ENCODE measurements at places on chromosomes 2 and 18.
A peak's percentile ranks its signal among the peaks of the same experiment; 100 is the strongest.

DNA sequence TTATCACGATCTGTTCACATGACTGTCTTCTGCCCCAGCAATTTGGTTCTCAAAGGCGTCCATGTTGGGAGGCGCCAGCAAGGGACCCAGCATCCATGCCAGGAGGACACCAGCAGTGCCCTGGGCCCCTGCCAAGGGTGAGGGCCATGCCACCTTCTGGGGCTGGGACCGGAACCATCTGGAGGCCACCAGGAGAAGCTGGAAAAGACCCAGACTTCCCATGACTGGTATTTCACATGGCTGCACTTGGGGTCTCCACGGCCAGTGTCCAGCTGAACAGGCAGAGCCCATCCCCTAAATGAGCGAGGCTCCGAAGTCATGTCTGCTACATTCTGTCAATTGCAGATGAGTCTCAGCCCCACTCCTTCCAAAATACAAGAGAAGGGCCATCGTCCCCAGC is 306.8 kb upstream of the HS6ST1 start:
- DNase-seq = no peak

DNA sequence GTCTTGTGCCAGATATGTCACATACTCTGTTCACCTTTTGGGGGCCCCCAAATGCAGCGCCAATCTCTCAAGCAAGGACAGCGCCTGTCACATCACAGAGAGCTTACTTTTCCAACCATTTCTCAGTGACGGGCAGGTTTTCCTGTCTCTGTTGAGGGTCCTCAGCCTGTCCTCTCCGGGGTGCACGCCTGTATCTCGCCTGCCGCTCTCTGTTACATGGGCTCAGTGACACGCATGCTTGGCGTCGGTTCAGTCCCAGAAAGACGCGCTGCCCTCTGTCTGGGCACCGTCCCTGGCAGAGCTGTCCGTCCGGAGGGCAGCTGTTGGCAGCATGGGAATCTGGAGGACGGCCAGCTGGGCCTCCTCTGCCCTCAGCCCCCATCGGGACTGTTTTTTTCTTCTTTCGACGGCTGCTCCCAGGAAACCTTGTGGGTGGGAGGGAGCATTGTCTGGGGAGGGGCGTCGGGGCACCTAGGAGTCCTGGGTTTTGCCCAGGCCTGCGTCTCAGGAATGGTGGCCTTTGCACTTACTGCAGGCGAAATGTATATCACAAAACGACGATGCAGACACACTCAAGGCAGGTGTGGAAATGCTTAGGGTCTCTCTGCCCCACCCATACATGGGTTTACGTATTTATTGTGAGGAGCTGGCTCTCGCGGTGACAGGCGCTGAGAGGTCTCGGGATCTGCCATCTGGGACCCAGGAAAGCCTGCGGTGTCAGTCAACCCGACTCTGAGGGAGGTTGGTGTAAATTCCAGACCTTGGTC is 30.9 kb downstream of the RTP5 start:
- DNase-seq = no peak

GRCh38 chr18:76456823-76457222 is 38.2 kb downstream of the ZNF516 start:
- DNase-seq = no peak

DNA sequence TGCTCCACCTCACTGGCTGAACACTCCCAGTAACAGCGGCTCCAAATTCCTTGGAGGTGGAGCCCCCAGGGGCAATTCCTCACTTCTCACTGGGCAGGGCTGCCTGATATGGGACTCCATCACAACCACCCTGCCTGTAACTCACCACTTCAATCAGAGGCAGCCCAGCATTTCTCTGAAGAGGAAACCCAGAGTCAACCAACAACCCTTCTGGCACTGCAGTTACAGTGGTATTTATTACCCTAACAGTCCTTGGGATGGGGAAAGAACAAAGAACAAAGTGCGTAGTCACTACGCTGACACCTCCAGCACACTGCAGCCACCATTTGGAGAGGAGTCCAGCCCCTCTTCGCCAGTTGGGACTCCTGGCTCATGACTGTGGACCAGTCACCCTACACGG is 85.7 kb upstream of the GALNT13 start:
- DNase-seq = no peak

- DNase-seq = no peak
Measured at GRCh38 chr18:67094123-67094522, 422.4 kb downstream of the DSEL start.

- DNase-seq = no peak
Measured at GRCh38 chr2:227366769-227367426, 12.2 kb downstream of the TM4SF20 start.

DNA sequence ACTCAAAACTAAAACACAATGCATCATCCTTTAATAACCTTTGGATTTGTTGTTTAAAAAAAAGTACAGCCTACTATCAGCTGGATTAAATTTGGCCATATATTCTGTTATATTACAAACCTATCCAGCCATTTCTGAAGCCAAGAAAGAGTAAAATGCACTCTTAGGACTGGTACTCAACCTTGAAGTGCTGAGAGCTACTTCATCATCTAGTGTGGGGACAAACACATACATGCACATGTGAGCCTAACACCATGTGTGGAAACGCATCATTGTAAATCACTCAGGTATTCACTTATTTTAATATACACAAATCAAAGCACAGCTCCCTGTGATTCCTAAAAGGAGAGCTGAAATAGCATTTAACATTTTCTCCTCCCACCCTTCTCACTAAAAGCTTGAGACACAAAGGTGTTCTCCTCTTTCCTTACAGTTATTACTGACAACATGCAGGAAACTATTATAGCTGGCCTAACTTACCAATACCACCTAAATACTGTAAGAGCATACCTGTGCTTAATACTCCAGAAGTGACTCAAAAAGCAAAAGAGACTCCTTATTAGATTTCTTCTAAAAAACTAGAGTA is 7.5 kb downstream of the BAZ2B start:
- no peak for DNase-seq

DNA sequence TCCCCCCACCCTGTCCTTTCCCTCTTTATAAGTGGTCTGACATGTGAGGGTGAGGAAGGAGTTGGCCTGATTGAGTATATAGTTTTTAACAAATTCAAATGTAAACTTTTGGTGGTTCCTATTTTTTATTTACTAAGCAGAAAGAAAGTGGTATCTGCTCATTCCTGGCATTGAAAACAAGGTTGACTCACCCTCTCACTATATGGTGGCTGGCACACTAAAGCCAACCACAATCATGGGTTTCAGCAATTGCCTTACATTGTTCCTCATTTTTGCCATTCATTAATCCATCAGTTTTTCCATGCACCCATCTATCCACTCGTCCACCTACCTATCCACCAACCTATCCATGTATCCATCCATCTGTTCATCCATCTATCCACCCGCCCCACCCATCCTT is 75.4 kb upstream of the IGFBP5 start:
- no peak for DNase-seq

GRCh38 chr18:24500766-24501165 is 40.3 kb downstream of the HRH4 start:
- no peak for DNase-seq

DNA sequence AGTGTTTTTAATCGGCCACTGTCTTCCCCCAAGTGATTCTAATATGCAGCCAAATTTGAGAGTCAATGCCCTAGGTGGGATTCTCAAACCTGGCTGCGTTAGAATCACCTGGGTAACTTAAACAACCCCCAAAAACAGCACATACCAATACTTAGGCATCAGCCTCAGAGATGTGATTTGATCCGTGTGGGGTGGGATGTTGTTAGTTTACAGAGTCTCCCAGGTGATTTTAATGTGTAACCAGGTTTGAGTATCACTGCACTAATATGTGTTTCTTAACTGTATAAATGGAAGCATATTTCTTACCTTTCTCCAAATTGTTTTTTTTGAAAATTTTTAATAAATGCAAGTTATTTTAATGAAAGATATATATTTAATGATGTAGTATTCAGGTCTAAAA is 135.4 kb downstream of the PLCL1 start:
- no peak for DNase-seq

- DNase-seq = no peak
Measured at GRCh38 chr2:109433926-109434325, 179.8 kb downstream of the SEPTIN10 start.

- no peak for DNase-seq
Measured at GRCh38 chr2:23419171-23420090, 34.5 kb downstream of the KLHL29 start.

GRCh38 chr2:17747684-17748452 is 5.7 kb downstream of the SMC6 start:
- DNase-seq = no peak

DNA sequence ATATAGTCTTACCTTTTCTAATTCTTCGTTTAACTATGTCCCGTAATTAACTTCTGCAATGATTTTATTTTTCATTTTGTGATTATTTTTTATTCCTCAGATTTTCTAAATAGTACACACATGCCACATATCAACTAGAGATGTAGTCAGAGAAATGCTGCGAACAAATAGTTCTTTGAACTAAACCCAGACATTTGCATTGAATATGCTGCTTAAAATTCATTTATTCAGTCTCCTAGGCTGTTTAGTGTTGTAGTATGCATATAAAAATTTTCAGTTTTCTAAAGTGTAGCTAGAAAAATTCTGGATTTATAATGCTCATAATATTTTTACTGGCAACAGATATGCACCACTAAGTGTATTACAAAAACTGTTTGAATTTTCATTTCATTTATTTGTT is 68.9 kb upstream of the SLC38A11 start:
- peak; percentile 86 for DNase-seq

DNA sequence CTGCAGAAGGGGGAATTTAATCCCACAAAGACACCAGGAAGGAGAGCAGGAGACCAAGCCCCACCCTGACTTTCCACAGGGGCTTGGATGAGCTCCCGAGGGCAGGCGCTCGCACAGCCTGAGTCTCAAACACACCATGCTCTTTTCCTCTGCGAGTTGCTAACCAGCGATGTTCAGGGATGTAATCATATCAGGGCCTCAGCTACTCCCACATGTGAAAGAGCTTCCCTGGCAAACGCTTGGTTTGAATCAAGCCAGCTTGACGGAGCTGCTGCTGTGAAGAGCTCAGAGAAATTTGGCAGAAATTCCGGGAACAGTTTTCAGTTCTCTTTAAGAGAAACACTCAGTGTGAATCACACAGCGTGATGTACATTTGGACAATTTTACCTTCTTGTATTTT is 385.8 kb downstream of the GALR1 start:
- no peak for DNase-seq

GRCh38 chr2:235677276-235677788 is 183.5 kb downstream of the AGAP1 start:
- no peak for DNase-seq

DNA sequence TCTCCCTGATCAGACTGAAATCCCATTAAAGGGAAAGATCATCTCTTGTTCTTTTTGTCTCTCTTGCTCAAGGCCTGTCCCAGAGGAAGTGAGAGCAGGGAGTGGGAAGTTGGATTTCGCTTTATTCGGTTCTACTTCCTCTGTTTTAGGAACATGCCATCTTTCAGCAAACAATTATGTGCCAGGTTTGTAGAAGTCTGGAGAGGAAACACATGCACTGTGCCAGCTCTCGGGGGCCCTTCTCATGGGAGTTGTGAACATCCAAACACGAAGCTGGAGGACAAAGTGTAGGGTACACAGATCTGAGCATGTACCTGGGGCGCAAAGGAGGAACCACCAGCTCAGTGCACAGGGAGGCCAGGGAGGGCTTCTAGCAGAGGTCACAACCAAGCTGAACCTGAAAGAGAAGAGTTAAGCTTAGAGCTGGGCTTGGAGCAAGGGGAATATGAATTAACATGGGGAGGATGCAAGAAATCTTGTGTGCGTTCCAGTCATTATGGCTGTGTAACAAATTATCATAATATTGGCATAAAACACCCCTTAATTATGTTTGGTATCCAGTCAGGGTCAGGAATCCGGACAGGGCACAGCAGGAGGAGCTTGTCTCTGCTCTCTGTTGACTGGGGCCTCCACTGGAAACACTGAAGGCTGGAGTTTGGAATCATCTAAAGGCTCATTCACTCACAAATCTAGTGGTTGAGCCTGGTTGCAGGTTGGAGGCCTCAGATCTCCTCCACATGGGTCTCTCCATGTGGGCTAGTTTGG is 128.6 kb downstream of the ZFP36L2 start:
- no peak for DNase-seq

GRCh38 chr2:225010804-225011203 is 31.5 kb downstream of the DOCK10 start:
- no peak for DNase-seq

DNA sequence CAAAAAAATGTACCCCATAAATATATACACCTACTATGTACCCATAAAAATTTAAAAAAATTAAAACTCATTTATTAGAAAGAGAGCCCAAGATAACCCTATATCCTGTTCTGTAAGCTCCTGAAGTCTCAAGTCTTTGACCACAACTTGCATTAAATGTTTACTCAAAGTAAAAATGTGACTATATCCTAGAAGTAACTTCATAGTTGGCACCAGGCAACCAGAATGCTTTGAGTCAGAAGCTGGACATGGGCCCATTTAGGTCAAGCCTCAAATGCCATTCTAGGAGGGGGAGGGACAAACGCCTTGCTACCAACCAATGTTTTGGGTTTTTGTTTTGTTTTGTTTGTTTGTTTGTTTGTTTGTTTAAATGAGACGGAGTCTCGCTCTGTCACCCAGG is 9.3 kb upstream of the TBC1D8 start:
- no peak for DNase-seq

GRCh38 chr2:230418341-230419016 is 2.5 kb downstream of the SP100 start:
- DNase-seq = no peak

DNA sequence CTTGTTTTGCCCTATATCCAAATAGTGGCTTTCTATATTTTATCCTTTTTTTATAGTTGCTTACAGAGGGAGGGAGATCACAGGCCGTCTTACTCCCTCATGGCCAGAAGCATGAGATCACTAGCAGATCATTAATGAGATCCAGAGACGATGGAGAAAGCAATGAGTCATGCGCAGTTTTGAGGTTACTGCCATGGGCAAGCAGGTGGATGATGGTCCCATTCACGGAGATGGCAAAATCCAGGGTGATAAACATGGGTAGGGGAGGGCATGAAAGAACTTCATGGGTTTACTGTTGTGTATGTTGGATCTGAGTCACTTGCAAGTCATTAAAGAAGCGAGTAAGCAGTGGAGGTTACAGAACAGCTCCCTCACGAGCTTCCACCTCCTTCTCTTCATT is 60.4 kb downstream of the C18orf63 start:
- DNase-seq = no peak

DNA sequence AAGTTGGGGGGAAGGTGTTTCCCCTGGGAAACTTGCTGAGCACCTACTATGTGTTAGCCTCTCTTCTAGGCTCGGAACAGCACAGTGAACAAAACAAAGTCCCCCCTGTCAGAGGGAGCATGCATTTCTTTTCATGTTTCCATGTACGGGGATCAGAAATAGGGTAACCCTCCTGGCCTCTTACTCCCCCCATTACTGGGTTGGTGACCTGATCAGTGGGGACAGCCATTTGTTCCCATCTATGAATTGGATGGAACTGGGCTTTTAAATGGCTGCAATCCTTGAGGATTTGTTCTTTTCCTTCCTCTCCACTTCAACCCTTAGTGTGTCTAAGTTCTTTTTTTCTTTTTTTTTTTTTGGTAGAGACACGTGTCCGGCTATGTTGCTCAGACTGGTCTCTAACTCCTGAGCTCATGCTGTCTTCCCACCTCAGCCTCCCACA is 13.7 kb downstream of the NCL start:
- no peak for DNase-seq
